ENCODE measurements at places on chromosomes 12 and 14. TPM values are rescaled to one million over a fixed set of nuclear protein-coding genes. Genes with fewer than 3 reads are reported as not detected.

GRCh38 chr12:26646571-26646970 is 186.4 kb downstream of the ITPR2 start:
- peaks cover 17% of the 10 kb centered on the region for H3K36me3 ChIP-seq
- H3K27me3 ChIP-seq = no peaks in the 10 kb centered on the region
- peaks cover 4% of the 10 kb centered on the region for H3K4me1 ChIP-seq
- H3K27ac ChIP-seq = no peak overlapping the region

Gene GALNT9
- total RNA-seq = not detected

Gene SMIM41
- not detected for total RNA-seq

Gene BEGAIN
- 2.5 TPM for total RNA-seq

DNA sequence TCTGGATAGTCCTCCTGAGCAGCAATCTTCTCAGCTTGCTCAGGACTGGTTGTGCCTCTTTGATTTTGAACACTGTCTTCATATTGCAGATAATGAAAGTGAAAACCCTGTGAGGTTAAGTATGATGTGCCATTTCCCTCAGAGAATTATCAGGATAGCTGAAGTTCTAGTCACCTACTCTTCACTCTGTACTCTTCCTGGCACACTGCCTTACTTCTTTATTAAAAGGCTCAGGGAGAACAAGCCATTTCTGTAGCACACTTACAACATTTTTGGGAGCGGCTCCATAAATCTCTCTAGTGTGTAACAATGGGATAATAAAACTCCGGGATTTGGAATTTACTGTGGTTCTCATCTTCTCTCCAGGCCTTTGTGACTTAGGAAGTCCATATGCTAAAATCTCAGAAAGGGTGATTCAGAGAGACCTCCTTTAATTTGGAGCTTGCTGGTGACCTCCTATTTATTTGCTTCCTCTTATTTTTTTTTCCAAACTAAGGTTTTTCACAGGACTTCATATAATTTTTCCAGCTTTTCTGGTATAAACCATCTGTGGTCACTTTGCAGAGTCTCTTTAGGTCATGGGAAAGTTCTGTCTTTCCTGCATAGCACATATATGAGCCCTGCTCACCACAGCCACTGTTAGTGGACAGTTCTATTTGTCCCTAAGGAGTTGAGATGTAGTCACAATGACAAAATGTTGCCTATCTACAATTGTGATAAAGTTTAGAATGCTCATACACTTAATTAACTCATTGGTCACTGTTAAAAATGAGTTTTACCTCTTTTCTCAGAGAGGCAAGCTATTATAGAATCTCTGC is 53.5 kb upstream of the LDHB start:
- peaks cover 5% of the 10 kb centered on the region for H3K4me1 ChIP-seq
- no peak overlapping the region for H3K27ac ChIP-seq
- no peak overlapping the region for H3K4me3 ChIP-seq

Gene GPX2
- total RNA-seq = not detected

Gene GPR84
- 2.3 TPM for total RNA-seq

DNA sequence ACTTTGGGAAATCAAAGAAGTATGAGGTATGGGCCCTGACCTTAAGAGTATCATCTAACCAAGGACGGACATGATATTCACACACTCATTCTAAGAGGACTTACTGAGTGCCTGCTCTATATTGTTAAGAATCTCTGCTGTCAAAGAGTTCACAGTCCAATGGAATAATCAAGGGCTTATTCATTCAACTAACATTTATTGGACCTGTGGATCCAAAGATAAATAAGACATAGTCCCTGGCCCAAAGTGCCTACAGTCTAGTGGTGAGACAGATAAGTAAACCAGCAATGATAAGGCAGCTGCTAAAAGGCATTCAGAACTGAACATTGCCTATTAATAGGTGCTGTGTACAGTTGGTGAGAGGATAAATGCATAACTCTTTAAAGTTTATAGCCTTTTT is 11.0 kb downstream of the WDR20 start:
- no peaks in the 10 kb centered on the region for H3K27me3 ChIP-seq
- peaks cover 25% of the 10 kb centered on the region for H3K4me1 ChIP-seq
- no peak for DNase-seq
- peaks cover 30% of the 10 kb centered on the region for H3K36me3 ChIP-seq

DNA sequence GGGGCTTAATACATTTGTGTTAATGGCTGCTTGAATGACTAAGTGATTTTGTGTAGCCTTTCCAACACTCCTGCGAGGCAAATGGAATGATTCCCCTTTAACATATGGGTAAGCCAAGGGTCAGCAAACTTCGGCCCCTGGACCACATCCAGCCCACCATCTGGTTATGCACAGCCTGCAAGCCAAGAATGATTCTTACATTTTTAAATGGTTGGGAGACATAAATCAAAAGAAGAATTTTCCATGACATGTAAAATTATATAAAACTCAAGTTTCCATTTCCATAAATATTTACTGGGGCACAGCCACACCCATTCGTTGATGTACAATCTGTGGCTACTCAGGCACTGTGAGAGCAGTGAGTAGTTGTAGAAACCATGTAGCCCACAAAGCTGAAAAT is 9.0 kb downstream of the SLC8B1 start:
- H3K27ac ChIP-seq = no peak overlapping the region
- no peak for DNase-seq

DNA sequence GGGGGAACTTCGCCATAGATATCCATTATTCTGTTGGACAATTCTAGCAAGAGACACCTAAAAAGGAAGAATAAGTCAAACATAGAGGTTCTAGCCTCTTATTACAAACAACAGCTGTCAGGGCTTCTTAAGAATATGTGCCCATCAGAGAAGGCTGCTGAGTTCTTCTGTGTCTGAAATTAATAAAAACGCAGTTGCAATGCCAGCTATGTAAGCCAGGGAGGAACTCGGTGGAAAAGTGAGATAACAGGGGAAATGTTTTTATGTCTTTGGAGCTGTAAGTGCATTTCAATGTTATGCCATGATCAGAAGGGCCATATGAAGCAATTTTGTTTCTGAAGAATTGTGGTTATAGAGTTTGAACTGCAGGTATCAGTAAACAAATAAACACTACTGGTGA is 95.0 kb downstream of the SYT1 start:
- H3K4me1 ChIP-seq = no peaks in the 10 kb centered on the region
- H3K27me3 ChIP-seq = no peaks in the 10 kb centered on the region
- no peak for DNase-seq
- no peaks in the 10 kb centered on the region for H3K36me3 ChIP-seq
- no peak overlapping the region for H3K27ac ChIP-seq

Gene SPIC
- total RNA-seq = not detected

- H3K4me1 ChIP-seq = no peaks in the 10 kb centered on the region
- no peaks in the 10 kb centered on the region for H3K27me3 ChIP-seq
- H3K36me3 ChIP-seq = no peaks in the 10 kb centered on the region
- no peak overlapping the region for H3K27ac ChIP-seq
- no peak for DNase-seq
- H3K4me3 ChIP-seq = no peak overlapping the region
Measured at GRCh38 chr12:24510581-24511125, 438.2 kb downstream of the BCAT1 start.

DNA sequence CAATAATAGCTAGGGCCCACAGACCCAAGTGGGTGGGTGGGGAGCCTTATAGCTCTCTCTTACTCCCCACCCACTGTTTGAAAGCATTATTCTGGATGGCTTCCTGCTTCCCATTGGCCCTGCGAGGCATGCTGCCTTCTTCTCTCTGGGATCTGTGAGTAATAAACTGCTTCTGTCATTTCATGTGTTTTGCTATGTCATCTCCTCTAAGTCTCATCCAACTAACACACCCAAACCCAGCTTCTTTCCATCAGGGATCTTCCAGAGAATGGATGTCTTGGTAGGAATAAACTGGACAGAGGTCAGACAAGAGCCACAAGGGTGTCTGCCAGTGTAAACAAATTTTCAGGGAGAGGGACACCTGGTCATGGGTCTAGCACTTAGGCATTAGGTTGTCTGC is 66.4 kb upstream of the BDKRB2 start:
- H3K4me3 ChIP-seq = no peak overlapping the region
- no peak for DNase-seq
- H3K27me3 ChIP-seq = peaks cover 4% of the 10 kb centered on the region
- no peaks in the 10 kb centered on the region for H3K36me3 ChIP-seq

- H3K27ac ChIP-seq = no peak overlapping the region
- no peak overlapping the region for H3K4me3 ChIP-seq
- no peaks in the 10 kb centered on the region for H3K36me3 ChIP-seq
- H3K27me3 ChIP-seq = no peaks in the 10 kb centered on the region
Measured at GRCh38 chr14:74978416-74978947, 23.1 kb upstream of the PGF start.

Gene GLT8D2
- total RNA-seq = 0.13 TPM

Gene CIROP
- not detected for total RNA-seq

Data from activated T-helper 1 cell treated with anti-CD3 and anti-CD28 coated beads, Interleukin-12 subunit alpha, Interleukin-12 subunit beta, Interleukin-2, Interleukin-4 antibody, amounts not matched to agents 30 ng/mL and 10 ng/mL and 1 ng/mL, durations not matched to agents 14 hours and 24 hours and 36 hours (primary cell).